Endodermal cell (in vitro differentiated cells): ENCODE measurements at places on chromosomes 3 and 15. TPM values are rescaled to one million over a fixed set of nuclear protein-coding genes. Genes with fewer than 3 reads are reported as not detected.

Gene UNC13C
- total RNA-seq: 6.3 and 7.2 TPM in 2 replicates

Gene RBMS3
- total RNA-seq: 6.5 and 7.3 TPM in 2 replicates

Gene ILDR1
- total RNA-seq: 2.0 and 2.3 TPM in 2 replicates

Gene SGO1
- total RNA-seq: 25.1 and 26.4 TPM in 2 replicates

Gene SLC28A2
- total RNA-seq: 3.8 and 4.0 TPM in 2 replicates

Gene CLDN1
- total RNA-seq: 10.2 and 12.7 TPM in 2 replicates

Gene CD80
- 2.2 to 2.7 TPM (median 2.7 TPM) in 3 replicates for total RNA-seq

Gene CHRFAM7A
- 1.7 to 2.6 TPM (median 1.9 TPM) in 3 replicates for total RNA-seq

DNA sequence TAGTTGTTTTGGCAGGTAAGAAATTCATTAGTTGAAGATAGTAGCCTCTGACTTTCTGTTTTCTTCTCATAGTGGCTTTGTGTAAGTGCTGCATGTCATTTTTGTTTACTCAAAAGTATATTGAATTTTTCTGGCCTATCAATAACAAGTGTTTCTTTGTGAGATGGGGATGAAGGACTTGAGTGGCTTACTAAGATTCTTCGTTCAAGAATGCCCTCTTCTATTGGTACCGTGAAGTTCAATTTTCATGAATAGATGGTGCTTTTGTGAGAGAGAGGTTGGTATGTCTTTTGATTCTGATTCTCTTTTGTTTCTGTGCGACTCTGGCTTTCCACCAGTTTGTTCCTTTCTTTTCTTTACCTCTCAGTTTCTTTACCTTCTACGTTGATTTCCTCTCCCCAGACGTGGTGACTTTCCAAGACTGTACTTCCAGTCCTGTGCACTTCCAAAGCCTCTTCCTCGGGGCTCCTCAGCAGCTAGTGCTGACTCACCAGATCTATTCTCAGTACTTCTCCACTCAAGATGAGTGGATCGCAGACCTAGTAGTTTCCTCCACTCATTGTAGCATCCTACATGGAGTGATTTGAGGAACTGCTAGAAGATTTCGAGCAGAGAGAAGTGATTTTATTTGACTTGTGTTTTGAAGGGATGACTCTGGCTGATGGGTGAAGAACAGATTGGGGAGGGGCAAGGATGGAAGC is 82.0 kb upstream of the EPHB3 start:
- DNase-seq: no peak
- H3K4me1 ChIP-seq: no peaks in the 10 kb centered on the region
- no peaks in the 10 kb centered on the region for H3K36me3 ChIP-seq

DNA sequence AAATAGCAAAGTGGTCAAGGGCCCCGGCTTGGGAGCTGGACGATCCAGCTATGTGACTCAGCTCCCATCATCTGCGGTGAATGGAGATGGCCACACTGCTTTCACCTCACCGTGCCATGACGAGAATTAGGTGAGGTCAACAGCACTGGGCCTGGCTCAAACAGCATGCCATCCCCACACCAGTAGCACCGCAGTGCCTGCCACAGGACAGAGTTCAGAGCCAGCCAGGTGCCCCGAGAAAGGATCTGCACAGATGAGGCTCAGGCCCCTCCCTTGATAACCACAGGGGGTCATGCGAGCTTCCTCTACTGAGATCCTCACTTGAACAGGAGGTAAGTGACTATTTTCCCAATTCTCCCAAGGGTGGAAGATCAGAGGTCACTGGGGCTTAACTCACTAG is 29.4 kb downstream of the ZXDC start:
- no peak overlapping the region for H3K27ac ChIP-seq
- H3K4me1 ChIP-seq: no peaks in the 10 kb centered on the region
- peak; percentile 68 for DNase-seq
- H3K36me3 ChIP-seq: peaks cover 33% of the 10 kb centered on the region

- no peak overlapping the region for H3K4me3 ChIP-seq
- no peaks in the 10 kb centered on the region for H3K36me3 ChIP-seq
- no peaks in the 10 kb centered on the region for H3K27me3 ChIP-seq
- H3K27ac ChIP-seq: no peak overlapping the region
- DNase-seq: no peak
- no peaks in the 10 kb centered on the region for H3K4me1 ChIP-seq
Observed at GRCh38 chr3:32366638-32367397, 24.8 kb upstream of the CMTM7 start.

GRCh38 chr15:55799291-55800212 is 56.6 kb upstream of the PRTG start:
- peak overlapping the region; percentile 83 for H3K27ac ChIP-seq
- H3K4me3 ChIP-seq: no peak overlapping the region
- no peaks in the 10 kb centered on the region for H3K4me1 ChIP-seq

DNA sequence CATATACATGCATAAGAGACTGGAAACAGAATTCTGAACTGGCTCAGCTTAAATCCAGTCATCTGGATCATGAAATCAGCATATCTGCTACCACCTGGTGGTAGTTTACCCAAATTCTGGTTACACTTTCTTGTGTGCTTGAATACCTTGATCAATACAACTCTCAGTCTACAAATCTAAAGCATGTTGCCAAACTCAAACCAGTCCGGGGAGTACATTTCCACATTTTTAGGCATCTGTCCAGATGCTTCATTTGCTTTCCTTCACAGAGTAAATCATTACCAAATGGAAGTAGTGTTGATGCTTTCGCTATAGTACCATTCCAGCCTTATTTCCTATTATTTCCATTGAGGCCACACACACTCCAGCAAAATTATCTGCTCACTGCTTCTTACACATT is 126.4 kb downstream of the P2RY1 start:
- no peaks in the 10 kb centered on the region for H3K36me3 ChIP-seq
- no peaks in the 10 kb centered on the region for H3K4me1 ChIP-seq
- no peak overlapping the region for H3K27ac ChIP-seq
- no peaks in the 10 kb centered on the region for H3K27me3 ChIP-seq
- no peak for DNase-seq

DNA sequence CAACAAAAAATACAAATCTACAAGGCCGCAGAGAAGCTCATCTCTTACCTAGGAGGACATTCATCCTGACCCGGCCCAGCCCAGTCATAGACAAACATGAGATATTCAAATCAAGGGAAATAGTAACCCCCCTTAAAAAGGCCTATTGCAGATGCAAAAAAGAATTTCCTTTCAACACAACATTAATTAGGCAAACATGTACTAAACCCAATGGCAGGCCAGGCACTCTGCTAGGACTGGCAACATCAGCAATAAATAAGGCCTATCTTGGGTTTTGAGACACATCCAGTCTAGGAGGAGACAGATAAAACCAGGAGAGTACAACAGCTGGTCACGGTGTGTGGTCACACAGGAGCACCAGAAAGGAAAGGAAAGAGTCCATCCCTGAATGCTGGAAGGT is 61.4 kb downstream of the ADCY5 start:
- H3K4me3 ChIP-seq: no peak overlapping the region
- H3K36me3 ChIP-seq: no peaks in the 10 kb centered on the region
- H3K27me3 ChIP-seq: peaks cover 24% of the 10 kb centered on the region
- H3K4me1 ChIP-seq: peaks cover 7% of the 10 kb centered on the region

DNA sequence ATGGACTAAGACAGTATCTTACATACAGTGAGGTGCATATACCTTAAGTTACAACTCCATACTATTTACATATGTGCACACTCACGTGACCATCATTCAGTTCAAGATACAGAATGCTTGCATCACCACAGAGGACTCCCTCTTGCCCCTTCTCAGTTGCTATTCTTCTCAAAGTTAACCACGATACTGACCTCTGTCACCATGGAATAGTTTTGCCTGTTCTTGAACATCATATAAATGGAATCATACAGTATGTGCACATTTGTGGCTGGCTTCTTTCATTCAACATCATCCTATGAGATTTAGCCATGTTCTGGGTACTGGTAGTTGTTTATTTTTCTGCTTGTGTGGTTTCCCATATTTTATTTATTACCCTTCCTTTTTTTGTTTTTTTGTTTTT is 10.4 kb upstream of the ZSCAN2 start:
- H3K27me3 ChIP-seq: peaks cover 5% of the 10 kb centered on the region
- peaks cover 4% of the 10 kb centered on the region for H3K4me1 ChIP-seq

- H3K4me1 ChIP-seq: no peaks in the 10 kb centered on the region
- H3K4me3 ChIP-seq: no peak overlapping the region
- H3K27ac ChIP-seq: no peak overlapping the region
- H3K36me3 ChIP-seq: no peaks in the 10 kb centered on the region
- DNase-seq: no peak
Observed at GRCh38 chr15:51288143-51289065, 50.0 kb downstream of the CYP19A1 start.

- no peaks in the 10 kb centered on the region for H3K27me3 ChIP-seq
- DNase-seq: peak; percentile 90
Observed at GRCh38 chr3:189652042-189652441, 20.9 kb downstream of the TP63 start.

GRCh38 chr3:98759629-98760028 is 3.5 kb upstream of the ST3GAL6 start:
- H3K4me1 ChIP-seq: no peaks in the 10 kb centered on the region
- H3K4me3 ChIP-seq: no peak overlapping the region
- no peak for DNase-seq
- H3K36me3 ChIP-seq: no peaks in the 10 kb centered on the region
- H3K27me3 ChIP-seq: peaks cover 98% of the 10 kb centered on the region

DNA sequence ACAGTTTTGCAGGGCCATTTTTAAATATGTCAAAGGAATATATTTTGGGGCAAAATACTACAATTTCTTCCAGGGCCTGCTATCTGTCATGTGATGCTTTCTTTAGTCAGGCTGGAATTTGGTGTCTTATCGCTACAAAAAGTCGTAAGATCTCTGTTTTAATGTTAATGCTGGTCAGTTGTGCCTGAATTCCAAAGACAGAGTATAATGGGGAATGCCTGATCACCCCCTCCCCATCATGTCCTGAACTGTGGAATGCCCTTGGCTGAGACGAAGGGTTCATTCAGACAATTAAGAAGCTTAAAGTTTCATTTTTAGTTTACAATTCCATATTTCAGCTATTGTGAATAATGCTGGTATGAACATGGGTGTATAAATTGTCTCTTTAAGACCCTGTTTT is 203.0 kb downstream of the TBC1D5 start:
- no peak for DNase-seq
- peaks cover 8% of the 10 kb centered on the region for H3K36me3 ChIP-seq
- H3K4me3 ChIP-seq: peak overlapping the region; percentile 44
- no peak overlapping the region for H3K27ac ChIP-seq
- H3K27me3 ChIP-seq: no peaks in the 10 kb centered on the region

- H3K27me3 ChIP-seq: no peaks in the 10 kb centered on the region
- no peak for DNase-seq
- no peak overlapping the region for H3K4me3 ChIP-seq
- no peaks in the 10 kb centered on the region for H3K4me1 ChIP-seq
Observed at GRCh38 chr3:149430216-149430615, 44.3 kb upstream of the TM4SF4 start.

GRCh38 chr3:78926523-78926922 is 841.3 kb downstream of the ROBO1 start:
- H3K27me3 ChIP-seq: no peaks in the 10 kb centered on the region
- H3K36me3 ChIP-seq: no peaks in the 10 kb centered on the region
- H3K4me1 ChIP-seq: no peaks in the 10 kb centered on the region

- H3K27ac ChIP-seq: no peak overlapping the region
- no peak overlapping the region for H3K4me3 ChIP-seq
- peaks cover 5% of the 10 kb centered on the region for H3K4me1 ChIP-seq
- DNase-seq: no peak
- no peaks in the 10 kb centered on the region for H3K36me3 ChIP-seq
Observed at GRCh38 chr3:59605318-59605717, 555.5 kb upstream of the CFAP20DC start.

DNA sequence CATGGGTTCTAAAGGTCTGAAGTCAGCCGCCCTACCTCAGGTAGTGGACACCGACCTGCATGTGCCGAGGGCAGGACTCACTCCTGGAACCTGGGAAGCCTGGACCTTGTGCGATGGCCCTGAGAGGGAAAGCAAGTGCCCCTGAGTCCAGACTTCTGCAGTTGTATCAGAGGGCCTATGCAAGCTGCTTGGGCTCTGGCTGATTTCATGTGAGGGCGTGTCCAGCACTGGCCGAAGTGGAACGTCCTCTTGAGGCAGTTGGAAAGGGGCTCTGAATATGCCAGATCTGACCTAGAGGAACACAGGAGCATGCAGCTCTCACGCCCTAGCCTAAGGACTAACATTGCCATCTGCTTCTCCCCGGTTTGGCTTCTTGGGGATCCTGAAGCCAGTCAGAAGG is 2.5 kb upstream of the CAMP start:
- no peak overlapping the region for H3K27ac ChIP-seq
- H3K36me3 ChIP-seq: no peaks in the 10 kb centered on the region
- no peak for DNase-seq
- H3K4me1 ChIP-seq: no peaks in the 10 kb centered on the region
- H3K27me3 ChIP-seq: no peaks in the 10 kb centered on the region
- H3K4me3 ChIP-seq: no peak overlapping the region

DNA sequence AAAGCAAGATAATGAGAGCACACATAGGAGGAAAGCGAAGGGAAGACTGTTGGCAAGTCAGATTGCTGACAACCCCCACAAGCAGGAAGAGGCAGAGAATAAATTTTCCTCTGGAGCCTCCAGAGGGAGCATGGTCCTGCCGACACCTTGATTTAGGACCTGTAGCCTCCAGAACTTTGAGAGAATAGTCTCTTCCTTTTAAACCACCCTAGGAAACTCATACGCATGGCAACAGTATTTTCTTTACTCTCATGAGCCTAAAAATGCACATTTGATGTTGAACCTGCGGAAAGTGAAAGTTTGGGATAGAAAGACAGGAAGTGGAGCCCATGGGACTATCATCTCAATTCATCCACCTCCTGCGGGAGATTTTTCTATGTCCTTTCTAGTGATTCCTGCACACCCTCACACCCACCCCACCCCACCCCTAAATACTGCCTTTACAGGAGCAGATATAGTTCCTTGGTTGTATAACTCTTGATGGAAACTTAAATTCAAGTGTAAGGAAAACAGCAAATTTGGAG is 116.7 kb upstream of the LPP start:
- peaks cover 8% of the 10 kb centered on the region for H3K4me1 ChIP-seq
- no peaks in the 10 kb centered on the region for H3K27me3 ChIP-seq
- no peak overlapping the region for H3K4me3 ChIP-seq
- H3K36me3 ChIP-seq: no peaks in the 10 kb centered on the region

DNA sequence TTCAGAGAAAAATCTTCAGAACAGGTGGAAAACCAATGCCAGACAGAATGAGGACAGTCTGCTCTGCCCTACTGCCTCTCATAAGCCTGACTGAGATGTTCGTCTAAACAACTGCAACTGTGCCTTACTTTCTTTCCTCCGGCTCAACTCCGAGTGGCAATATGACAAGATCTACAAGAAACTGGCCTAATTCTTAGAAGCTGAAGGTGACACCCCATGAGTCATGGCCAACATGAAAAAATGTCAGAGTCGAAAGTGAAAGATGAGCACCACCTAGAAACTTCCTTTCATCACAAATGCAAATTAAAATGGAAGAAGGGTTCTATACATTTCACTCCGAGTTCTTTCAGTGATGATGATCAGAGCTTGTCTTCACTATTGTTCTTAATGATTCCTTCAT is 12.9 kb downstream of the PCYT1A start:
- no peak for DNase-seq
- no peaks in the 10 kb centered on the region for H3K4me1 ChIP-seq
- H3K4me3 ChIP-seq: no peak overlapping the region
- no peak overlapping the region for H3K27ac ChIP-seq
- no peaks in the 10 kb centered on the region for H3K27me3 ChIP-seq

GRCh38 chr15:83928878-83929418 is 275.0 kb downstream of the ADAMTSL3 start:
- H3K4me3 ChIP-seq: no peak overlapping the region
- no peaks in the 10 kb centered on the region for H3K36me3 ChIP-seq
- no peak for DNase-seq
- H3K4me1 ChIP-seq: peaks cover 8% of the 10 kb centered on the region
- H3K27ac ChIP-seq: no peak overlapping the region
